ENCODE measurements at places on chromosomes 4 and X. TPM values are rescaled to one million over a fixed set of nuclear protein-coding genes. Genes with fewer than 3 reads are reported as not detected.

The CHRDL1 gene
- total RNA-seq = 0.08 TPM

The PAGE2 gene
- not detected for total RNA-seq

The NDST4 gene
- total RNA-seq = 0.13 TPM

The MMRN1 gene
- total RNA-seq = not detected

Data from Panc1 (cell line).